ENCODE measurements at places on chromosomes 2 and 18.
A peak's percentile ranks its signal among the peaks of the same experiment; 100 is the strongest.

GRCh38 chr2:156437272-156437930 lies 1.2 kb downstream of the GPD2 start:
- no peak for DNase-seq

DNA sequence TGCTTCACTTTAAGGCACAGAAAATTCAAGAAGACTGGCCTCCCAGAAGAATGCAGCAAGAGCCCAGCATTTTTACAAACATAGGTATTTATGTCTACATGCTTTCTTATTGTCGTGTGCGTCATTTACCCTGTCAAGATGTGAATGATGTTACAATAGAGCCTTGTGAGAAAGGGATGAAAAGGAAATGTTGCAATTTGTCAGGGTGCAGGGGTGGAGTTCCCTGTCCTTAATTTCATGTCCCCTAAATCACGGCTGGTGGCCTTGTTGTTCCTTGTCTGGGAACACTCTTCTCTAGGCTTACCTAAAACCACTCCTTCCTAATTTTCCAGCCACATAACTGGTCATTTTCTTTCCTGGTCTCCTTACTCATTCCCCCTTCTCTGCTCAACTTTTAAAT lies 194.2 kb downstream of the TXNL1 start:
- no peak for DNase-seq

DNA sequence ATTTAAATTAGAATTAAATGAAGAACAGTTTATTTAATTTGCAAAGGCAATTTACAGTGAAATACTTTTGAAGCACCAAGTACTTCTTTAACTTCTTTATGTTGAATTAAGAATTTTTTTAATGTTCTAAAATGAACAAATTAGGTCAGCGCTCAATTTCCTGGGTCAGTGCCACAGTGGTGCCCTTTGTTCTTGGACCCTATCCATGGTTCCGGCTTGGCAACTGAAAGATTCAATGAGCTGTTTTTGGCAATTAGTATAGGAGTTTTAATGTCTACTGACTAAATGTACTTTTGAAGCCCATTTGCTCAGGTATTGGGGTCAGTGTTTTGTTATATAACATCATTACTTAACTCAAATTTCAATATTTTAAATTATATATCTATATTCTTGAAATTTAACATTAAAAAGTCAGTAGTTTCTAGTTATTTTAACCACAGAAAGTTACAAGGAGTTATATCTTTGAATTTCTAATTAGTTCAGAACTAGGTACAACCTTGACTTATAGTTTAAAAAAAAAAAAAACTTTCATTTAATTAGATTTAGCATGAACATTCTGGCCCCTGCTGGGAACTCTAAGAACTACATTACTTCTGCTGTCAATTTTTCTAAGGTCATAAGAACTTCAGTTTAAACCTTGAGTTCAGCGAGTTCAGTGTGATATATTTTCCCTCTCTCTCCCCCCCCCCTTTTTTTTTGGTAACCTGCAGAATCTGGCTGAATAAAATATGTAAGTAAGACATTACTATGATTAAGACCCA lies 7.6 kb upstream of the MSTN start:
- peak; percentile 18 for DNase-seq

- no peak for DNase-seq
Observed at GRCh38 chr2:38540580-38541286, 62.0 kb downstream of the HNRNPLL start.

DNA sequence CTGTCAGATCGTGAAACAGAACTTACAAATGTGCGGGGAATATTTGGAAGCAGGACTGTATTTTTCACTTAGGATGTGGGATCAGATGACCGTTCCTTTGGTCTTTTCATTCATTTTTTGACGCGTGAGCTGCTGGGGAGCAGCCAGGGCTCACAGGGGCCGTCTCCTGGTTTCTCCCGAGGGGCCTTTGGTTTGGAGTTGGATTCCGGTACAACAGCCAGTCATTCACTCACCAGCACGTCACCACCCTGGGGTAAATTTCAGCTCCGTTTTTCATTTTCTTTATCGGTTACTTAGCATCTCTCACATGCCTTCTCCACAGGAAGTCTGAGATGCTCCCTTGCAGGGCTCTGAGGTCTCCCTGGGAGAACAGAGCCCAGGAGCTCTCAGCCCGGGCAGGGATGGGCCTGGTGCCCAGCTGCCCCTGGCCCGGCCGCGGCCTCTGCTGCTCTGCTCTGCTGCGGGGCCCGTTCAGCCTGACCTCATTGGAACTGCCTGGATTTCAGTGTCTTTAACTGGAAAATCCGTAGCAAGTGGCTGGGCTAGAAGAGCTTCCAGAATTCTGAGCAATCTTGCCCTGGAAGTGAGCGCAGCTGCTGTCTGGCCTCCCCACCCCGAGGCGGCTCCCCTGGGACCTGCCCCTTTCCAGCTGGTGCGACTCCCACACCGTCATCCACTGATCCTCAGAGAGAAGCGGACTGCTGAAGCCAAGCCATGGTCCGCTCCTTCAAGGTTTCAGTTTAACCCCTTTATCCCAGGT lies 335.6 kb downstream of the EIPR1 start:
- no peak for DNase-seq

DNA sequence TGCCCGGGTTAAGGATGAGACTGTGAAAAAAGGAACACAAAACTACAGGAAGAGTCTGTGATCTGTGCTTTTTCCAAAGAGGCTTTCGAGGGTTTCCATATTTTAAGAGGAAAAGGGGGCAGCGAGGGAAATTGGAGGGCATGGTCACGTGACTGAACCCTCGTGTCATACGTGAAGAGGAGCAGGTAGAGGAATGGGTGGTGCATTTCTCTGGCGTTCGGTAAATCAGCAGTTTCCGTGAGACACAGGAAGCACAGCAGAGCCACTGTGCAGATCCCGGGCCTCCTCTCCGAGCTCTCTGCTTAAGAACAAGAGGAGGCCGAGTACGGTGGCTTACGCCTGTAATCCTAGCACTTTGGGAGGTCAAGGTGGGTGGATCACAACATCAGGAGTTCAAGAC lies 219.7 kb downstream of the NDUFA10 start:
- no peak for DNase-seq

DNA sequence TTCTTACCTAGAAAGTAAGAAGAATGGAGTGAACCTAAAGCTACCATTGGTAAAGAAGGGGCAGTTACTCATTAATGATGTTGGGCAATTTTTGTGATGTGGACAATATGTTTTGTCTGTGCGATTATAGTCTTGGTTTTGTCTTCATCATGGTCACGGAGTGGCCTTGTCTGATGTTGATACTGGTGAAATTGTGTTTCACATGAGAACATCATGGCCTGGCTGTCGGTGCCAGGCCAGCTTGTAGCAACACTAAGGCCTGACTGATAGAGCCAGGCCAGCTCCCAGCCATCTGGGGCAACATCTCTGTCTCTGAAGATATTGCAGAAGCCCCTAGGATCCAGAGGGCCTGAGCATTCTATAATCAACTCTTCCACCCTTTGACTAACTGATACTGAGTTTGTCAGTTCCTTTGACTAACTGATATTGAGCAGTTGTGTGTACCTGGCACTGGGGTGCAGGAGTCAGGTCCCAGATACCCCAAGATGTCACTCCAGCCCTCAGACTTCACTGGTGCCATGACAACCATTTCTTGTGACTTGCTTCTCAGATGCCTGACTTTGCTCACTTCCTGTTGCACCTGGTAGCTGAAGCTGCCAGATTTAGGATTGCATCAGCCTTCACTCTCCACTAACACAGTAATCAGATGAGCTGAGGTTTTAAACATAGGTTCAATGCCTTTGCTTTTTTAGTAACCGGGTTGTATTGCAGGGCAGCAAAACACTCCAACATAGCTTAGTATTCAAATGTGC lies 62.5 kb downstream of the RPIA start:
- no peak for DNase-seq

Data from activated CD4-positive, alpha-beta T cell treated with anti-CD3 and anti-CD28 coated beads for 24 hours (primary cell).